Activated CD4-positive, CD25-positive, alpha-beta regulatory T cell (primary cell): ENCODE measurements at places on chromosomes 1 and 21.

- DNase-seq: no peak
Observed at GRCh38 chr1:214317734-214318133, 36.8 kb downstream of the SMYD2 start.

DNA sequence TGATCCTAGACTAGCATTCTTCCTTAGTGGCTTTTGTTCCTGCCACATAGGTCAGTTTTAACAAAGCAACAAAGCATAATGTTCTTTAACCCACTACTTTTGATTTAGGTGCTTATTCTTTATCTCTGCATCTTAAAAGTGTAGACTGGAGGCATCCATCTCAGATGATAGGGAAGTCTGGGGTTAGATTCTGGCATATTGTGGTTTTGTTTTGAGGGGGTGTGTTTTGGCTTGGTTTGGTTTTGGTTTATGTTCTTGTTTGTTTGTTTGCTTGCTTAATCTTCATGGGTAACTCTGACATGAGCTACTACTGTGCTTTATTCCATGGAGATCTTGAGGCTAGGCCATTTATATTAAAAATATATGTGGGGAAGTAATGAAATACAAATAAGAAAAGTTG, 40.3 kb upstream of the MYOCOS start:
- no peak for DNase-seq

DNA sequence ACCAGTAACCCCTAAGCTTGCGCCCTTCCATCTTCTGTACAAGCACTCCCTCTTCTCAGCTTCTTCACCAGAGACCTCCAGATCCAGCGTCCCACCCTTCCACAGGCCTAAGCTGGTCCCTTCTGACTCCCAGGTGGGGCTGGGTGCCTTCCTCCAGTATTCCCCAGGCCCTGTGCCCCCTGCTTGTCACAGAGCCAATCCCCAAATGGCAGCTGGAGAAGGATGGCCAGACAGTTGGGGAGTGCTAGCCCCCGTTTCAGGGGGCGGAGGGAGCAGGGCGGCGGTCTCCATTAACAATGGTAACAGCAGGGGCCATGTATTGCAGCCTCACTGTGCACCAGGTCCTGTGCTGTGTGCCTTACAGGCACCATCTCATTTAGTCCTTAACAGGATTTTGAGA, 85.7 kb downstream of the KCNN3 start:
- DNase-seq: no peak

- no peak for DNase-seq
Observed at GRCh38 chr1:30125821-30126170, 597.6 kb downstream of the MATN1 start.

DNA sequence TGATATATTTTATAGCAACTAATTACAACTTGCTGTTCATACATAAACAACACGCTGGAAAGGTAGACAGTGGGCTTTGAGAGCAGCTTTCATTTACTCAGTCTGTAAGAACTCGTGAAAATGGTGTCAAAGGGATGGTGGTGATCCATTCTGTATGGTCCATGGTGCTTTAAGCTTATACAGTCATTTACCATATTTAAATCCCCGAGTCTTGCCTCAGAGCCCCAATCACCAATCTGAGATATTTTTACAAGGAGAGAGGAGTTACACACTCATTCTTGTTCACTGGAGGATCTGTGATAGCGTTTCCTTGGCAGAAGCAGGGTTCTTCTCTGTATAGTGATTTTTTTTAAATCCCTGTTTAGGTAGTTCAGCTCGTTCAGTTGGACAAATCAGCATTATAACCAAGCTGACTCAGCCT, 694.6 kb downstream of the USP25 start:
- no peak for DNase-seq

GRCh38 chr1:14887044-14887566, 266.4 kb upstream of the TMEM51 start:
- no peak for DNase-seq

DNA sequence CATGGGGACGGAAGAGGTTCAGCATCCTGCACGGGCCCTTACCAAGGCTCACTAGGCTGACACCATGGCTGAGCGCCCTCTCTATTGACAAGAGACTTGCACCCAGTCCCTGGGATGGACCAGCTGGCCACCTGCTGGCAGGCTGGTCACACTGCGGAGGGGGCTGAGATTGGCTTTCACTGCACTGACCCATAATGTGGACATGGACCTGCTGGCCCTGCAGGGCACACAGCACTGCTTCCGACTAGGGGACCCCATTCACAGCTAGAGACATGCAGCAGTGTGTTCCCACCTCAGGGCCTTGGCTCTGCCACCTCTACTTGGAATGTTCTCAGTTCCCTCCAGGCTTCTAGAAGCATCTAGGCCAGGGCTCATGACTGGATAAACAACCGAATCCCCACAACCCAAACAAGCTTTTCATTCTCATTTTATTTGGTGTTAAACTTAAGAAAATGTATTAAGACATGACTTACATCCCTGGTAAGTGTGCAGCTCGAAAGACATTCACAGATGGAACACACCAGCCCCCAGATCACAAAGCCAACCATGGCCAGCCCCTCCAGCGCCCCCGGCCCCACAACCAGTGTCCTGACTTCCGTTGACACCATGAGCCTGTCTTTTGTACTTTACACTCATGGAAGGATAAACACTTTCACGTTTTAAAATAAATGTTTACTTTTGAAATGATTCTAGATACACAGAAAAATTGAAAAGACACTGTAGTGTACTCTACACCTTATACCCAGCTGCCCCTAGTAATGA, 9.3 kb upstream of the SRARP start:
- DNase-seq: no peak

GRCh38 chr1:219781491-219781890, 146.9 kb downstream of the SLC30A10 start:
- DNase-seq: no peak

- no peak for DNase-seq
Observed at GRCh38 chr1:216450227-216450626, 27.0 kb upstream of the USH2A start.

- no peak for DNase-seq
Observed at GRCh38 chr1:227950735-227951346, 3.1 kb upstream of the WNT9A start.

DNA sequence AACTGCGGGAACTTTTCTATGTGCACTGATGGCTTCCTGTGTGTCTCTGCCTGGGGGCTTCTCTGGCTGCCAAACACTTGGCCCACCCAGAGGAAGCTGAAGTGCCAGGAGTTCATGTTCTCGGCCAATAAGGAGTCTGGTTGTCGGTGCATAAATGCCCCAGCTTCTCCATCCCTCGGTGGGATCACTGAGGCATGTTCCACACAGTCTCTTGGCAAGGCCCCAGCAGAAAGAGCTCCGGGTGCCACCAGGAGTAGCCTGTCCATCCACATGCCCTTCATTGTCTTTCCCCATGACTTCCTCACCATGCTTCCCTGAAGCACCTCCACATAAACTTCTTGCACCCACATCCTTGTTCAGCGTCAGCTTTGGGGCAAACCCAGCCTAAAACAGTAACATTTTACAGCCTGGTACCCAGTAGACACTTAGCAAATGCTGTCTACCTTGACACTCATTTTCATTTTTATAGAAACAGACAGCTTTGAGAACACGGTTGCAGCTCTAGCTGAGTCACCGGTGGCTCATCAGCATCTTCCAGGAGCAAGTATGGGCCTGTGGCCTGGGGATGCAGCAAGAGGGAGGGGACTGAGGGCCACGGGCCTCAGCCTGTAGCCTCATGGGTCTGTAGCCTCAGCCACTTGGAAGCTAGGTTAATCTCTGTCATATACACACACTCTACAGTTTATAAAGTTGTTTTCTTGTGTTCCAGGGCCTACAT, 14.8 kb upstream of the CDCP2 start:
- DNase-seq: no peak

DNA sequence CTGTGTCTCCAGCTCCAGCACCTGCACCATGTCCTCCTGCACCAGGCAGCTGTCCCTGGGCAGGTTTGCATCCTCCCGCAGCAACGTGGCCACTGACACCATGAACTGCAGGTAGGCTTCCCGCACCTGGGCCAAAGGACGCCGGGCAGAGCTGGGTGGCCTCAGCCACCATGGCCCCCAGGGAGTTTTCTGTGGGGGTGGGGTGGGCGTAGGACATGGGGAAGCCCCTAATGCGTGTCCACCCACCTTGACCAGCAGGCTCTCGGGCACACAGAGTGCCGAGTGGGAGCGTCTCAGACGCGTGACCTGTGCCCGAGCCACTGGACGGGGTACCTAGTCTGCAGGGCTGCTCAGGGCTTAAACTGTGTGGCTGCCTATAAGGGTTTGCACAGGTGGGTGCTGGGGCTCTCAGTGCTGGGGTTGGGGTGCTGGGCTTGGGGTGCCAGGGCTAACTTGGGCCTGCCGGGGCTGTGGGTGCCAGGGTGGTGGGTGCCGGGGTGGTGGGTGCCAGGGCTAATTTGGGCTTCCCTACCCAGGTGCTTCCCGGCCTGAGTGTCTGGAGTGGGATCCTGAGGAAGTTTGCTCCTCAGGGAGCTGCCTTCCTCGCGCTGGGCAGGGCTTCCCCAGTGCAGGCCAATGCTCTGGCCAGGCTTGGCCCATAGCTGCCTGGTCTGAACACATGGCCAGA, 17.7 kb downstream of the PRXL2B start:
- DNase-seq: no peak

- DNase-seq: no peak
Observed at GRCh38 chr1:206930210-206930798, 8.6 kb upstream of the FCMR start.

- DNase-seq: no peak
Observed at GRCh38 chr1:204338360-204338759, 21.4 kb downstream of the PLEKHA6 start.

DNA sequence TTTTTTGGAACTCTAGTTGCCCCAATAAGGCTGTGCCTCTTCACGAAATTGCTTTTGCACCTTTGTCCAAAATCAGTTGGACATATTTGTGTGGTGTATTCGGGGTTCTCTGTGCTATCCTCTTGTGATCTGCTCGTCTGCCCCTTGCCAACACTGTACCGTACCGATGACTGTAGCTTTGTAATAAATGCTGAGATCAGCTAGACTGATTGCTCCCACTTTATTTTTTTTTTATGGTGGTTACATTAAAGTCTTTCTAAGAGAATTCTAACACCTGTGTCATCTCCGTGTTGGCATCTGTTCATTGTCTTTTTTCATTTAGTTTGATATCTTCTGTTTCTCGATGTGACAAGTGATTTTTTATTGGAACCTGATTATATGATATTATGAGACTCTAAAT, 94.1 kb downstream of the ADARB1 start:
- no peak for DNase-seq

DNA sequence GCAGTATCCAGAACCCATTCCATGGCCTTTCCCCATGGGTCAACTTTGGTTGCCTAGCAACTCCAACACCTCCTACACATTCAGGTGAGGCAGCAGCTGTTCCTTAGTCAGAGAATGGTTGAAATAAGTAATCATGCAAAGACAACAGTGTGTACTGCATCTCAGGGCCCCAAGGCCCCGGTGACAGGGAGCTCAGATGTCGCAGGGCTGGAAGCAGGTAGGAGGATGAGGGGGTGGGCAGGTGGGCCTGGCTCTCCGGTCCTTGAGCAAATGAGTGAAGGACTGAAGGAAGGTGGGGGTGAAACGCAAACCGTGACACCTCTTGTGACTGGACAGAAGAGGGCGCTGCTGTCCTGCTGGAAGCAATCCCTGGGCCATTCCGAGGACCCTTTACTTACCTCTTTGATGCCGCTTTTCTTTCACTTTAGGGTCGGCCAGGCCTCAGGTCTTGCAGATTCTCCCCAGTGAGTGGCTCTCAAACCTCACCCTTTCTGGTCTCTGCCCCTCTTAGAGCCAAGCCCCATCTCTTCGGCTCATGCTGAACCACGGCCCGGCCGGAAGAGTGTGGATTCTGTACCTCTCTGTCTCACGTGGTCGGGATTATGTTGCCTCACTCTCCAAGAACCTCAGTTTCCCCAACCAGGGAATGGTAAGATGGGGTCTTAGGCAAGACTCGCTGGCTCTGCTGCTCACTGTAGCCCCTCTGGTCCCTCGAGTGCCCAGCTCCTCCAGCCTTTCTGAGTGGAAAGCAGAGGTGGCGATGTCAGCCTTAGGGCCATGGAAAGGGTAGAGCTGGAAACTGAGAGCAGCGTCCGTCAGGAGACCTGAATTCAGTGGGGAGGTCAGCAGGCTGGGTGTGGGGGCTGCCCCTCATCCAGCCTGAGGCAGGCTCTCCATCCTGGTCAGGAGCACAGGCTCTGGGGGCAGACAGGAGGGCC, 5.6 kb upstream of the KCNA10 start:
- no peak for DNase-seq

GRCh38 chr1:85484716-85485115, 19.8 kb upstream of the DDAH1 start:
- no peak for DNase-seq

DNA sequence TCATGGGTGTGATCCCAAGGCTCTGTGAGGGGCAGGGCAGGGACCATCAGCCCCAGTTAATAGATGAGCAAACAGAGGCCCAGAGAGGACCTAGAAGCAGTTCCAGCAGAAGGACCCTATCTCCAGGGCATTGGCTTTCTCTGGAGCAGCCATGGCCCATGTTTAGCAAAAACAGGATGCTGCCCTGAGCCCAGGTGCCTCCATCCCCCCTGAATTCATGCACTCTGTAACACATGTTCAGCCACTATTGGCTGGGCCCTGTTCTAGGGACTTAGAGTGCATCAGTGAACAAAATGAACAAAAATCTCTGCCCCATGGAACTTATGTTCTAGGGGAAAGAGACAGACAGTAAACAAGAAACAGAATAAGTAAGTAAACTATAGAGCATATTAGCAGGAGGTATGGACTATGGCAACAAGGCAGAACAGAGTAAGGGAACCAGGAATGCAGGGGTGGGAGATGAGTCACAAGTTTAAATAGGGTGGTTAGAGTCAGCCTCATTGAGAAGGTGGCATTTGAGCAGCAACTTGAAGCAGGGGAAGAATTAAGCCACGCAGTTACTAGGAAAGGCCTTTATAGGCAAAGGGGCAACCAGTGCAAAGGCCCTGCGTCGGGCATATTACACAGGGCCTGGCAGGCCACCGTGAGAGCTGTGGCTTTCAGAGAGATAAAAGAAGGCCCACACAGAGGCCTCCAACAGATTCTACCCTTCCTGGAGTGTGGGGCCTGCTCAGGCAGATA, 185.9 kb upstream of the EDN2 start:
- DNase-seq: no peak

GRCh38 chr1:210336362-210336761, 7.7 kb downstream of the HHAT start:
- DNase-seq: no peak

- DNase-seq: no peak
Observed at GRCh38 chr1:9059891-9060744, 9.3 kb downstream of the SLC2A5 start.

DNA sequence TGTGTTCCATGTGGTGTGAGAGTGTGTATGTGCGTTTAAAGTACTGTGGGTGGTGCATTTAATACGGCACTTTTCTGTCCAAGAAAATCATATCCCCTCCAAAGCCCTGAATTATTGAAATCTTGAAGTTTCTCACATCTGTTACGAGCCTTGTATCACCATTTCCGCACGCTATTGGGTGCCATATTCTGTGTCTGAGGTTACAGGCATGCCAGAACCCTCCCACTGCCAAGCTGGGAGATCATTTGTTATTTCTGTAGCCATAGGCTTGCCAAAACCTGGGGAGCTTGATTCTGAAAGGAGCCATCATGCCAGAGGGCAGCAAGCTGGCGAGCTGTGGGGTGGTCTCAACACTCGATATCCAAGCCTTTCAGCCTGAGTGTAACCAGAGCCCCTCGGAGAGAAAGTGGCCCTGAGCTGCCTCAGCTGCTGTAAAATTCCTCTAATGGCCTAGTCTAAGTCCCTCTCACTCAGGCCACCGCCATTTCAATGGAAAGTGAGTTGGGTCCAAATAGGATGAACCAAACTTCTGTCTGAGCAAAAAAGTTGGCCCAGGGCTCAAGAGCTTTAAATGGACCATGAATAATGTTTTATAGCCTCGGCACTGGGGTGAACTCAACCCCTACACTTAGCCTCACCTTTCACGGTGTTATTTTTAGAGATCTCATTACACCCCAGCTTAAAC, 298.4 kb upstream of the DUSP10 start:
- DNase-seq: no peak
